Placental epithelial cell (primary cell): ENCODE measurements at places on chromosomes 7 and 10. TPM values are rescaled to one million over a fixed set of nuclear protein-coding genes. Genes with fewer than 3 reads are reported as not detected.

Gene LIPF
- total RNA-seq = not detected in 2 replicates

Gene ACHE
- 1.5 and 2.0 TPM in 2 replicates for total RNA-seq

Gene MRLN
- total RNA-seq = not detected in 2 replicates

Gene SEMA3D
- not detected in 2 replicates for total RNA-seq

Gene TRAPPC14
- total RNA-seq = 11.0 and 14.0 TPM in 2 replicates

Gene FAM25G
- total RNA-seq = 9.0 TPM in 1 of 2 replicates, not detected in the other

Gene KCTD7
- 6.7 and 7.0 TPM in 2 replicates for total RNA-seq

Gene LIPN
- not detected in 2 replicates for total RNA-seq

Gene NEUROD6
- not detected in 2 replicates for total RNA-seq

Gene AFAP1L2
- total RNA-seq = 80.5 and 104 TPM in 2 replicates

Gene ANKRD1
- total RNA-seq = 14.5 TPM in 1 of 2 replicates, not detected in the other

Gene ADAM22
- total RNA-seq = under 0.01 and 0.11 TPM in 2 replicates

Gene FBXL13
- total RNA-seq = 3.9 and 8.2 TPM in 2 replicates

Gene TMEM209
- 12.6 and 13.6 TPM in 2 replicates for total RNA-seq

Gene LANCL2
- total RNA-seq = 15.6 and 18.5 TPM in 2 replicates

Gene MXI1
- 5.9 and 17.3 TPM in 2 replicates for total RNA-seq

Gene AGFG2
- 11.8 and 20.2 TPM in 2 replicates for total RNA-seq

Gene MYL7
- total RNA-seq = 3.6 TPM in 1 of 2 replicates, not detected in the other

Gene ZNF804B
- not detected in 2 replicates for total RNA-seq

Gene CPA5
- total RNA-seq = not detected in 2 replicates

Gene PLPP4
- not detected in 2 replicates for total RNA-seq

Gene BAIAP2L1
- total RNA-seq = 40.8 and 45.9 TPM in 2 replicates

Gene SORCS3
- 0.11 TPM in 1 of 2 replicates, not detected in the other for total RNA-seq

Gene TRPV6
- total RNA-seq = 0.79 and 0.87 TPM in 2 replicates

Gene OR2A7
- total RNA-seq = 5.6 and 7.1 TPM in 2 replicates

Gene SYNPO2L
- total RNA-seq = under 0.01 TPM in 1 of 2 replicates, not detected in the other

Gene TMEM72
- total RNA-seq = not detected in 2 replicates

Gene ATRNL1
- total RNA-seq = 0.22 and 0.39 TPM in 2 replicates

Gene MLXIPL
- not detected in 2 replicates for total RNA-seq

Gene CNTNAP2
- total RNA-seq = not detected in 2 replicates

Gene CFAP46
- under 0.01 and 0.22 TPM in 2 replicates for total RNA-seq

Gene CYP2C19
- total RNA-seq = under 0.01 TPM in 1 of 2 replicates, not detected in the other

Gene SORCS1
- total RNA-seq = not detected in 2 replicates

Gene GPC2
- 2.7 and 3.1 TPM in 2 replicates for total RNA-seq

Gene UCN3
- not detected in 2 replicates for total RNA-seq

Gene UMAD1
- 7.1 and 12.7 TPM in 2 replicates for total RNA-seq

Gene ERVW-1
- total RNA-seq = not detected in 2 replicates

Gene DRGX
- total RNA-seq = not detected in 2 replicates

Gene ENKUR
- total RNA-seq = 0.39 and 1.1 TPM in 2 replicates

Gene MYPN
- under 0.01 and 0.11 TPM in 2 replicates for total RNA-seq

Gene RNF133
- 3.0 and 23.9 TPM in 2 replicates for total RNA-seq

Gene SFRP4
- 0.79 TPM in 1 of 2 replicates, not detected in the other for total RNA-seq

Gene OR9A2
- 1.2 TPM in 1 of 2 replicates, not detected in the other for total RNA-seq

Gene C10orf143
- 1.2 and 1.4 TPM in 2 replicates for total RNA-seq
